ENCODE measurements at places on chromosomes 2 and 18. TPM values are rescaled to one million over a fixed set of nuclear protein-coding genes. Genes with fewer than 3 reads are reported as not detected.

GRCh38 chr2:70807102-70807827 is 13.1 kb downstream of the CLEC4F start:
- no peak for DNase-seq

GRCh38 chr2:145020694-145021093 is 500.8 kb upstream of the ZEB2 start:
- DNase-seq, result no peak

GRCh38 chr2:168687314-168687713 is 115.1 kb upstream of the NOSTRIN start:
- DNase-seq, result peak; percentile 44

Gene ARHGAP25
- polyA plus RNA-seq, result 0.50 TPM

GRCh38 chr2:26901326-26902183 is 53.6 kb downstream of the DPYSL5 start:
- no peak for DNase-seq

Gene GREB1L
- polyA plus RNA-seq, result 0.27 TPM

DNA sequence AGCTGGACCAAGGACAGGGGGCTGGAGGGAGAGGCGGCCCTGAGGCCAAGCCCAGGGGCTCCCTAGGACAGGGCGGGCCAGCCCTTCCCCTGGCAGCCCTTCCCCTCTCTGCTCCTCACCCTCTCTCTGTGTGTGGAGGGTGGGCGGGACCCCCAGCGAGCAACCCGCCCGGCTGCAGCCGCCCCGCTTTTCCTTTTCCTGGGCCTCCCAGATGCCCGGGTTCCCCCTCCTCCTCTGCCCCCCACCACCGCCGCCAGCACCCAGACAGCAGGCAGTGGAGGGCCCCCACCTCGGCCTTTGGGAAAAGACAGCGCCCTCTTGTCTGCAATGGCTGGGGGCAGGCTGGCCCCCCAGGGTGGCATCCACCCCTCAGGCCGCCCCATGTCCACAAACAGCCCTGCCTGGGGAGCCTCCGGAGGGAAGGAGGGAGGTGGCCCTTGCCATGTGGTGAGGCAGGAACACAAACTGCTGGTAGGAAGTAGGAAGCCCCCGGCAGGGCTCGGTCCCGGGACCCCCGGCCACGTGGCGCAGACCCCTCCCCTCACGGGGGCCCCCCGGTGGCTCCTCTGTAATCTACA is 135.1 kb upstream of the CTDP1 start:
- DNase-seq, result no peak

DNA sequence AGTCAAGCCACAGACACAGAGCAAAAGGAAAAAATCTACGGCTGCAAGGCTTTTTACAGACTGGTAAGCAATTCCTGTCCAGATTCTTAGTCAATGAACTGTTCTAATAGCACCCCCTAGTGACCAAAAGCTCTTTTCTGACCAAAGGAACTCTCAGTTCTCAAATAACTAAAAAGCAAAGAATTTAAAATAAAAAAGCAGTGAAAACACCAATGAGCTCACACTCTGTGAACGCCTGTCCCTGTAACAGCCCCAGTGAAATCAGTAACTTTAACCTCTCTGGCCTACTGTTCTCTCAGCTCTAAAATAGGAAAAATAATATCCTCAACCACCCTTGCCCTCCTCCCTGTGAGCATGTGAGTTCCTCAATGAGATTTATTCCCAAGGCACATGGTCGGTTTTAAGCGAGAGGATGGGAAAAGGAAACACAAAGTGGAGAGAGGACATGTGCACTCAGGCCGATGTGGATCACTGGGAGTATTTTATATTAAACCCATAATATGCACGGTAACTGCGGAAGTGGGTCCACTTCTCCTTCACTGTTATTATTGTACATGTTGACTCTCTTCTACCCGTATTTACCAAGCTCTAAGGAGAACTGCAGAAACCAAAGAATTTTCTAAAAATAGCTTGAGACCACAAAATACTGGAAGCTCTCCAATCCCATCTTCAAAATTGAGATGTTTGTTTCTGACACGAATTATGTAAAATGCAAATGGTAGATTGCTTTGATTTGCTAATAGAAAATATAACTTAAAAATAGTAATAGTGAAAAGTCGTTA is 128.5 kb downstream of the STK39 start:
- peak; percentile 77 for DNase-seq

DNA sequence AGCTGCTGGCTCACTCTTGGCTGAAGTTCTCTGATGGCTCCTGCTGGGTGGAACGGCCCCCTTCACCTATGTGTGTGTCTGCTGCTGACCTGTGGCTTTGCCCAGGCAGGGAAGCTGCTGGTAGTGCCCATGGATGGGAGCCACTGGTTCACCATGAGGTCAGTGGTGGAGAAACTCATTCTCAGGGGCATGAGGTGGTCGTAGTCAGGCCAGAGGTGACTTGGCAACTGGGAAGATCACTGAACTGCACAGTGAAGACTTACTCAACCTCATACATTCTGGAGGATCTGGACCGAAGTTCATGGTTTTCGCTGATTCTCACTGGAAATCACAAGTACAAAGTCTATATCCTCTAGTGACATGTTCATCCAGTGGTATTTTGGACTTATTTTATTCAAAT is 13.9 kb upstream of the UGT1A8 start:
- no peak for DNase-seq

DNA sequence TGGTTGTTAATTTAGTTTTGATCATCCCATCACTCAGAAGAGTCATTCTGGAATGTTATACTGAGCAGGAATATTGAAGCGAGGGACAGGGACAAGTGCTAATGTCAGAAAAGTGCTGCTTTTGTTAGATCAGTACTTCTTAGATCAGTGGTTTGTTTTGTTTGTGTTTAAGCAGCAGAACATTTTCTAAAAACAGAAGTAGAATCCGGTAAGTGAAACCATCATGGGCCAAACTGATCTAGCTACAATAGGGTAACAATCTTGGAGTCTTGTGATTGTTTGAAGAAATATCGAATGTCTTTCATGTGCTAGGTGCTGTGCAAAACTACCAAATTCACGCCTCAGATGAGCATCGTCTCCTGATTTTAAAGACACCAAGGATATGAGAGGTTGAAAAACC is 45.1 kb upstream of the SEC11C start:
- DNase-seq, result no peak

GRCh38 chr2:141105763-141106162 is 1025.1 kb downstream of the LRP1B start:
- DNase-seq, result no peak

GRCh38 chr2:88601286-88601685 is 26.0 kb downstream of the EIF2AK3 start:
- DNase-seq, result peak; percentile 90

GRCh38 chr18:78510636-78511035 is 469.0 kb upstream of the SALL3 start:
- no peak for DNase-seq

DNA sequence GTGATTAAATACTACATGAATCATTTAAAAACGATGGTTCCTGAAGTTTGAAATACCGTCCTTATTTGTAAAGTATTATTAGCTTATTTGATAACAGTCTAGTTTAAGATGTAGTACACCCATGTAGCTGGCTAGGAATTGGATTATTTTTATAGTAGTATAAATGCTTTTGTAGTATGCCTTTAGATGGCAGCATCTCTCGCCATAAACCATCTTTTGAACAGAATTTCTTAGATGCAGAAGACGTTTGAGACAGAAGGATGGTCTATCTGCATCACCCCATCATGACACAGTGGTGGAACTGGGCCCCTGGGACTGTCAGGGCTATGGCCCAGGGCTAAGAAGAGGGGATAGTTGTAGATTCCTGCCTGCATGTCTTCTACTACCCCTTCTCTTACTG is 152.7 kb downstream of the WDSUB1 start:
- DNase-seq, result no peak

GRCh38 chr2:102449370-102449974 is 23.6 kb upstream of the SLC9A4 start:
- peak; percentile 67 for DNase-seq

Gene EDAR
- polyA plus RNA-seq, result not detected

Gene RNF144A
- 9.5 TPM for polyA plus RNA-seq

- DNase-seq, result no peak
Measured at GRCh38 chr18:2641638-2642037, 13.9 kb upstream of the SMCHD1 start.

Gene MDH1
- polyA plus RNA-seq, result 121 TPM

- no peak for DNase-seq
Measured at GRCh38 chr2:150350500-150350899, 137.0 kb downstream of the RND3 start.

Gene PSTPIP2
- polyA plus RNA-seq, result 4.9 TPM

DNA sequence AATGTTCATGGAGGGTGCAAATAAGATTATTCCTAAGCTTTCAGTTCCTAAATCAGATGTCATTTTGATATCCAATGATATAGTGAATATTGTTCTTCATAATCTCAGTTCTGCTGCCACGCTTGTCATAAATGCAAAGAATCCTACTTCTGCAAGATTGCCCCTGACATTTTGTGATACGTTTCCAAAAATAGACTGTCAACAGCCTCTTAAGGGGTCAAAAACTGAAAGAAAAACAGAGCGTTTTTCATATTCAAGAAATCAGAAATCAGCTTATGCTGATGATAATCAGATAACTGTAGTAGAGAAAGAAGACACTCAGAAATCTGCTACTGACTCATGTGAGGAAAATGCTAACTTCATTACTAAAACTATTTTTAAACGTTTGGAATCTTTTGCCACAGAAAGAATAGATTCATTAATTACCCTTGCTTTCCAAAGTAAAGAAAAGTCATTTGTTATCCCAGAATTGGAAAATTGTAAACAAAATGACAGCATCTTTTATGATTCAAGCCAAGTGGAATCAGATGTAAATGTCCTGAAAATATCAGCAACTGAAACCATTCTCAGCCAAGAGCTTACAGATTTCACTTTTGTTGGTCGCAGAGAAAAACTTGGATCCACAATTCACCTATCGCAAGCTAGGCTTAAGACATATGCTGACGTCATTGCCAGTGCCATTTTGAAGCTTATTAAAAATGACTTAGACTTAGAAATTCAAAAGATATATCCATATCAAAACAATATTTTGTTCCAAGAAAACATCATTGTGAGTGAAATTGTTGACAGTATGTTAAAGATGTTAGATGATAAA is 55.1 kb downstream of the FSIP2 start:
- DNase-seq, result no peak

DNA sequence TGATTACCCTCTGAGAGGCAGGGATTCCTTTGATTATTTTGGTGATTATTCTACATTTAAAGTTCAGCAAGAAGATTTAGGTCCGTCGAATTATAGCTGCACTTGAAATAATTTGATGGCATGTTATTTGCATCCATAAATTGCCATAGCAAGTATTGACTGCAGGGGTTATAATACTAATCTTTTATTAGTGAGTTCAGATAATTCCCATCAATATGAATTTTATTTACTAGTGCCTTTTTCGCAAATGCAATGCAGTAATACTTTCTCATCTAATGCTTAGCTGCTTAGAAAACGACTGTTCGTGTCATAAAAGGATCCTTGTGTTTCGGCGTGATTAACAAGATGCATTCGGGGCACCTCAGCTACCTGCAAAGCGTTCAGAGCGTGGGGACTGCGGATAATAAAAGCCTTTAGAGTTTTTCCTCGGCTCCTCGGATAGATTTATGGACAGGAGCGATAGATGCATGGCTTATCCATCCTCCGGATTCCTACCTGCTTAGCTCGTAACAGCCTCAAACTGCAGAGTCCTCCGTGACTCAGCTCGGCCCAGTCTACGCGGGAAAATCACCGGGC is 2.5 kb upstream of the GBX2 start:
- no peak for DNase-seq

Gene MYCN
- 0.47 TPM for polyA plus RNA-seq

GRCh38 chr2:9738535-9739496 is 104.5 kb upstream of the TAF1B start:
- no peak for DNase-seq

DNA sequence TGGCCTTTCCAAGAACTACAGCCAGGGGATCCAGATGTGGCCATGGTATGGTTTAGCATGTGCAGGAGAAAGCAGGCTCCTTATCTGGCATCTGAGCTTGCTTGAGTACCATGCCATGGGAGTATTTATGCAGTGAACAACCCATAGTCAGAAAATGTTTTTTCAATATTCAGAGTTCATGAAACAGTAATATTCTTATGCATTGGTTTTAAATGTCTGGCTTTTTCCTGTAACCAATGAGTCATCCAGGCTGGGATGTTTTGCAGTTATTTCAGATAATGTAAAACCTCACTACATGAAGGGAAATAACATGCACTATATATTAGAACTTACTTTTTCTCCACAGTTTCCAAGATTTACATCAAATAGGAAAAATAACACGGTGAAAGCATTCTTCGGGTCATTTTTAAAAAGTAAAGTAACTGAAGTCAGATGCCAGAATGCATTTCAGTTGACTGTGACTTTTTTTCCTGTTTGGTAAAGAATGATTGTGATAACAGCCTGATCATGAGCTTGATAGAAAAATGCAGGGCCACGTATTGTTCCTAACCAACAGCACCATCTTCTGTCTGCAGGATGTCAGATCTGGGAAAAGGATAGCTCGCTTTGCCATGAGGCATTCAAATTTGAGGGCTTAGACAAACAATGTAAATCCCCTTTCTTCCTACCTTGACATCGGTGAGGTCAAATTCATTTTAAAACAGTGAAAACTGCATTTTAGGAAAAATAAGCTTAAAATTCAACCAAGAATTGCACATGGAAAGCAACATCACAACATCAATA is 152.8 kb downstream of the DSC3 start:
- DNase-seq, result peak; percentile 33

- DNase-seq, result no peak
Measured at GRCh38 chr2:174607989-174608865, 10.6 kb upstream of the WIPF1 start.

DNA sequence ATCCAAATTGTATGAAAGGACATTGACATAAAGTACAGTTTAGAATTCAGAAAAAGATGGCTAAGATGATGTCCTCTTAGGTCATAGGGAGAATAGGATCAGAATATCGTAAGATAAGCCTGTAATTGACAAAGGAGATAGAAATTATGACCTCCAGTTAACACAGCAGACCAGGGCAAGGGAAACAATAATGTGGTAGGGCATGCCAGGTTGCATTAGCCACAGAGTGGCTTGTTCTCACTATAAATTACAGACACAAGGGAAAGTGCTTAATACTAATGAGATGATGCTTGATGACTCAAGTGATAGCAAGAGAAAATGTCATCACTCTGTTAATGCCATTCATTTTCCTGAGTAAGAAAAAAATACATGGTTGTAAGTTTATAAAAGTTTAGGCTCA is 48.9 kb upstream of the LRP1B start:
- no peak for DNase-seq

Gene DUSP19
- polyA plus RNA-seq, result 0.53 TPM

Gene GCG
- polyA plus RNA-seq, result not detected

Gene C18orf54
- polyA plus RNA-seq, result 2.6 TPM

Gene DSC2
- polyA plus RNA-seq, result under 0.01 TPM

DNA sequence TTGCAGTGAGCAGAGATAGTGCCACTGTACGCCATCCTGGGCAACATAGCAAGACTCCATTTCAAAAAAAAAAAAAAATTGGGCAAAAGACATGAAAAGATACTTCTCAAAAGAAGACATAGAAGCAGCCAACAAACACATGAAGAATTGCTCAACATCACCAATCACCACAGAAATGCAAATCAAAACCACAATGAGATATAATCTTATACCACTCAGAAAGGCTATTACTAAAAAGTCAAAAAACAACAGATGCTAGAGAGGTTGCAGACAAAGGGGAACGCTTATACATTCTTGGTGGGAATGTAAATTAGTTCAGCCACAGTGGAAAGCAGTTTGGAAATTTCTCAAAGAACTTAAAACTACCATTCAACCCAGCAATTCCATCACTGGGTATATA is 43.1 kb upstream of the CHAC2 start:
- no peak for DNase-seq

- DNase-seq, result no peak
Measured at GRCh38 chr18:58520969-58521368, 107.9 kb downstream of the ALPK2 start.

- peak; percentile 38 for DNase-seq
Measured at GRCh38 chr2:224847961-224848850, 132.0 kb upstream of the CCDC195 start.

Gene HDLBP
- polyA plus RNA-seq, result 379 TPM
